ENCODE measurements at places on chromosomes 5 and 9.
A peak's percentile ranks its signal among the peaks of the same experiment; 100 is the strongest.

GRCh38 chr5:121949885-121950284 lies 11.9 kb upstream of the SRFBP1 start:
- DNase-seq = peak; percentile 2

- no peak for DNase-seq
These were observed 36.8 kb upstream of the TEX48 start for GRCh38 chr9:114718801-114719221.

DNA sequence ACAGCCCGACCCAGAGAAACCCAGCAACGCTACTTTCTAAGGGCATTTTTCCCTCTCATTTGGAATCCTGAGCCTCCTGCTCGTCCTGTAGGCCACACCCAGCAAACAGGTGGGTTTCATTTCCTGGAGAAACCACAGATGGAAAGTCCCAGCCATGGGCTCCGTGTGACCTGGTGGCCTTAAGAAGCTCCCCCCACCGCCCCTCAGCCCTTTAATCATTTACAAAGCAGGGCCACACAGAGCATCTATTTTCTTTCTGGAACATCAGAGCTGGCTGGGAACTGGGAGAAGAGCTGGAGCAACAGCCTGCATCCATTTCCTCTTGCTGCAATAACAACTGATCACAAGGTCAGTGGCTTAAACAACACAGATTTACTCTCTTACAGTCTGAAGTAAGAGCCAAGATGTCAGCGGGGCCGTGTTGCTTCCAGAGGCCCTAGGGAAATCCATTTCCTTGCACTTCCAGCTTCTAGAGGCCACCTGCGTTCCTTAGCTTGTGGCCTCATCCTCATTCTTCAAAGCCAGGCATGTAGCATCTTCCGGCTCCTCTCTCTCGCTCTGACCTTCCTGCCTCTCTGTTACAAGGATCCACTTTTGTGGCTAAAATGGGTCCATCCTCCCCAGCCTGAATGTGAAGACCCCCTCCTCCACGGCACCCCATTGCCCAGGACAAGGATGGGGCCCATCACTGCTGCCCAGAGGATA lies 40.5 kb downstream of the C9orf50 start:
- DNase-seq = no peak

DNA sequence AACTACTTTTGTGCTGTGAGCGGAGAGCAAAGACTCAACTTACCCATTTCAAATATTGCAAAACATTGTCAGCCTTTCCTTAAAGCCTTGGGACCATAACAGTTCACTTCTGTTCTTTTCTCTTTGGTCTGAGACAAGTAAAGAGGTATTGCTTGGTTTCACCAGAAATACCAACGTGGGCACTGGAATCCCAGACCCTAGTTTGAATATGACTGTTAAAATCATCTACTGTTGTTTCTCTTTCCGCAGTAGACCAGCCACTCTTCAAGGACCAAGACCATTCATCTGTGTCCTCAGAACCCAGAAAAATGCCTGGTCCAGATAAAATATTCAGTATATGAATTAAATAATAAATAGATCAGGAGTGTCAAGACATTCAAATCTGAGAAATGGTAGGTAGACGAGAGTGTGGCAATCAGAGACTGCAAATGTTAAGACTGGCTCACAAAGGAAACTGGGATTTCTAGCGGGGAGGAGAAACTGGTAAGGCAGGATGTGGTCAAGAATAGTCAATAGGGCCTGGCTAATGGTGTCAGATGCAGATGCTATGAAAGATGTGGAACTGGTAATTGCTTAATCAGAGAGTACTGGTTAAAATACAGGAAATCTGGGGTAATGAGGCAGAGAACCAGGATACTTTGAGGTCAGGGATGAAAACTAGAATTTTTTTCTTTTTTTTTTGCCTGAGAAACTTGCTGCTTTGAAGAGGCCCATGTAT lies 82.1 kb upstream of the IL33 start:
- DNase-seq = no peak

- no peak for DNase-seq
These were observed 507.7 kb downstream of the CCDC171 start for GRCh38 chr9:16060436-16061129.

DNA sequence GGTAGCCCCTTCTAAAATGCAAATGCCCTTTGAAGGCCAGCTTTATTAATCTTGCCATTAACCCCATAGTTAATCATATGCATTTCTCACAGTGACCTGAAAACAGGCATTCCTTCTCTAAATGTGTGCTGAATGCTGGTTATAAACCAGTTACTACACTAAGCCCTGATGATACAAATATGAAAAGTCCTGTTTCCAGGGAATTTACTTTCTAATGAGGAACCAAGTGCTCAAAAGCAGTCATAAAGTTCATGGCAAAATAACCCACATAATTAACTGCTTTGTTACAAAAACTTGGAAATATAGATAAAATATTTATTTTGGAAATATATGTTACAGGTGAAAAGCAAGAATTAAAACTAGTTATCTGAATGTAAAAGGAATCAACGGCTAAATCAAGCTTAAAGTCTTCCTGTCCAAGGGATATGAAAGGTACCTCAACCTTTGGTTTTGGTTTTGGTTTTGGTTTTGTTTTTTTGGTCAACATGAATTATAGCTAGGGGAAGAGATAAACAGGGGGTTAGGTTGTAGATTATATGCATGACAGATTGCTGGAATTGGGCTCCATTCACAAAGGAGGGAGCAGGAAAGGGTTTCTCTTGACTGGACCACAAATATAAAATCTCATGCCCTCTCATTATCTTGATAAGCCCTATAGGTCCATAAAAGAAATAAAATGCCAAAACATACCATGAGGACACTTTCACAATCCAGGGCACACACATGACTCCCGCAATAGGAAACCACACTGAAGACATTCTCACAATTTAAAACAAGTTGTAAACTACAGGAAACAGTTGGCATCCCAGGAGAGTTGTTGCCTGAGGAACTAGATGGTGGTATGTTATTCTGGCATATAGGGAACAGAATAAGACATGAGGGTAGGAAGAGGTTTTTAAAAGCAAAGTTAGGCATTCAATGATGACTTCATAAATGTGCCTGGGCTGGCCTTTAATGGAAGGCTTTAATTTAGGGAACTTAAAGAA lies 46.7 kb upstream of the MACIR start:
- peak; percentile 74 for DNase-seq

GRCh38 chr9:35842020-35842745 lies 13.2 kb downstream of the TMEM8B start:
- no peak for DNase-seq

- DNase-seq = peak; percentile 88
These were observed 15.6 kb downstream of the SPARC start for GRCh38 chr5:151670953-151671636.

- DNase-seq = no peak
These were observed 291.7 kb downstream of the TRPM3 start for GRCh38 chr9:70829591-70830265.

GRCh38 chr9:13970018-13970417 lies 343.9 kb downstream of the NFIB start:
- no peak for DNase-seq

GRCh38 chr9:100577776-100578448 lies at the start of gene CAVIN4:
TSS of gene CAVIN4 (plus strand) at chr9:100578079. CDS start at chr9:100578144, 65 bp downstream.
- no peak for DNase-seq

DNA sequence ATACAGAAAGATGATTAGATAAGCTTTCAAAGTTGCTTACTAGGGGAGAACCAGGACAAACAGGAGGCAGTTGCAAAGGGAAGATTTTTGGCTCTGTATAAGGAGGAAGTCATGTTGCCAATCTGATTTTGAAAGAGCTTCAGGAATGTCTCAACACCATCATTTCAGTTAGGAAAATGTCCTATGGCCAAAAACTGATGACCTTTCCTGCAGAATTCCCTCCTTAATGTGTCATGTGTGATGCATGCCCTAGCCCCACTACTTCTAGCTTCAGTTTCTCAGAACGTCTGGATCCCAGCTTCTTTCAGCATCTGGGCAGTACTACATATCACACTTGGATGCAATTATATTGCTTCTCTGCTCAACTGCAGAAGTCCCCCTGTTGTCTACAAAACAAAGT lies 211.5 kb upstream of the NREP start:
- DNase-seq = no peak

DNA sequence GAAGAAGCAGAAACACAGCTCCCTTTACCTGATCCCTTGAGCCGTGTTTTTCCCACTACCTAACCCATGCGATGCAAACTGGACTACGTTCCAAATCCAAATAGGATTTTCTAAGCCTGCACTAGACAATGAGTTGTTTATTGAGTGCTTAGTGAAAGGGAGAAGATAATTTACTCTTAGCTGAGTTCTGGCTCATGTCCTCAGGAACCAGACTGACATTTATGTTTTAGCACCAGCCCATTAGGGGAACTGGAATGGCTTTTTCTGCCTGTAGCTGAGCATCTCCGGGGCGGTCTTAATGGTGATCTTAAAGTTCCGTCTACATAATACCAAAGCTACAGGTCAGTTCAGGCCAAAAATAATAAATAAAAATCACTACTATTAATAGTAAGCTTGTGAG lies 81.5 kb downstream of the SH3TC2 start:
- DNase-seq = no peak

DNA sequence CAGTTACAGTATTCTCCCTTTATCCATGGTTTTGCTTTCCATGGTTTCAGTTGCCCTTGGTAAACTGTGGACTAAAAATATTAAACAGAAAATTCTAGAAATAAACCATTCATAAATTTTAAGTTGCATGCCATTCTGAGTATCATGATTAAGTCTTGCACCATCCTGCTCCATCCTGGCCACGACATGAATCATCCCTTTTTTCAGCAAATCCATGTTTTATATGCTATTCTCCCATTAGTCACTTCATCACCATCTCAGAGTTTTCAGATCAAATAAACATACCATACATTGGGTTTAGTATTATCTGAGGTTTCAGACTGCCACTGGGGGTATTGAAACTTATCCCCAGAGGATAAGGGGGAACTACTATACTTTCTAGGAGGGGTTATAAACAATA lies 234.4 kb upstream of the ATP10B start:
- DNase-seq = no peak

- no peak for DNase-seq
These were observed 18.5 kb upstream of the SLC12A7 start for GRCh38 chr5:1130218-1130946.

DNA sequence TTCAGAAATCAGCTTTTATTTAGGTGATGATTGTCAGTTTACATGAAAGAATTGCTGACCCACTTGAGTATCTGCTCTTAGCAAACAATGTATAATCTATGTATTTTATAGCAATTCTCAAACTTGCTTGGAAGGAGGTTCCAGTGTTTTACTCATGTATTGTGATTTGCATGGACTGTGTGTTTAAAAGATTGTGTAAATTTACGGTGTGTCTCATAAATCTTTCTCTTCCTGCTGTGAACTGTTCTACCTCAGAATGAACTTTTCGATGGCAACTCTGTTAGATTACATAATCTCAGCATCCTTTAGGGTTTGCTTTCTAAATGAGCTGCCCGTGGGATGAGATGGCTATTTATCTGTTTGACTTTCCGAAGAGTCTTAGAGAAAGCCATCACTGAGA lies 122.5 kb downstream of the MEF2C start:
- DNase-seq = no peak

DNA sequence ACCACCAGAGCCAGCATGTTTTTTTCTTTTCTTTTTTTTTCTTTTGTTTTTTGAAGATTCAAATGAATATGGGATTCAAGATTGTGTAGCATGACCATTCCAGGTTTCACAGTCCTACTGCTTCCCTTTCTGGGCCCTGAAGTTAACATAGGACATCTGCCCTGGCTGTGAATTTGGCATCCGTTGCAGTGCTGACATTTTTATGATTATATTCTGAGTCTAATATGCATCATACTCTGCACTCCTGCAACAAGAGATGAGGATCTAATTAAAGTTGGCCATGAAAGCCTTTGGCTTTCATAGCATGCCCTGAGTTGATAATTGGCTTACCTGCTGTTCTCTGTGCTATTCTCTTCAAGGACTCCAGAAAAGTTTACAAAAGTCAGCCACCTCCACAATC lies 29.8 kb downstream of the C5orf22 start:
- DNase-seq = no peak

- no peak for DNase-seq
These were observed 64.5 kb downstream of the LNPEP start for GRCh38 chr5:97000391-97000790.

DNA sequence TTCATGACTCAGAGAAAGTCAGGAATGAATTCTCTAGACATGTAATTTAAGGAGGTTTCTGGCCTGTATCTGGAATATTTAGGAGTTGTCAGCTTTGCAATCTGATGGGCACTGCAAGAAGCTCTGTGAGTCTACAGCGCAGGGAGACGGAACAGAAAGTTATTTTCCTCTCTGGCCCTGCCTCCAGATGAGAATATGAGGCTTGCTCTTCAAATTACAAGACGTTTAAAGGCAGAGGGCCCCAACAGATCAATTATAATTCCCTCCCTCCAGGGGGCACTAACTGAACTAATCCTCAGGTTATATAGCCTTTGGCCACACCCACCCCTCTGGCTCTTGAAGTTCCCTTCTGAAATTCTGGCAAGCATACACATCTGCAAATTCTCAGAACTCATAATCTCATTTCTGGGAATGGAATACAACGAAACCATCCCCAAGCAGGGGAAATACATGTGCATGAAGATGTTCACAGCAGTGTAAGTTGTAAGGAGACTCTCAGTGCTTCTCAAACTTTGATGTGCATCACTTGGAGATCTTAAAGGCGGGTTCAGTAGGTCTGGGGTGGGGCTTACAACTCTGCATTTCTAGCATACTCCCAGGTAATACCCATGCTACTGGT lies 307.6 kb downstream of the CWC27 start:
- no peak for DNase-seq

DNA sequence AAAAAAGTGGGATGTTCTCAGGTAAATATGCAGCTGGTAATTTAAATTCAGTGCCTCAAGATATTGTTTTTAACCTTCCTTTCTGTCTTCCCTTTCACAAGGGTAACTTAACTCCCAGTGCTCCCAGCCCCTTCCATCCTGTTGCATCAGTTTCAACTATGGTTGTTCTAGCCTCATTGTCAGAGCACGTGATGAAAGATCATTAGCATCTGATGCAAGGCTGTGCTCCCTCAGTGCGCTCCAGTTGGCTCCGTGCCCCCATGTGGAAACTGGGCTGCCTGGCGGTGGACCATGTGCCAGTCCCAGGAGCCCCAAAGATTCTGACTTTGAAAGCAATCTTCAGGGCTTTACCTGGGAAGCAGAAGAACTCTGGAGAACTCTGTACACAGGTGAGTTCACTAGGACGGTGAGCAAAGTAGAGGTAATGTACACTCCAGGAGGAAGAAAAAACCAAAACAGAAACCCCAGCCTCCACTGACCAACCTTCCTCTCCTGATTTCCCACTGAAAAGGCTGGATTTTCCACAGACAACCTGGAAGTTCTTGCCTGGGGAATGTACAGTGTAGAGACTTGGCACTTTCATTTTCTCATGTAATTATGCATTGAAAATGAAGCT lies 96.9 kb downstream of the SLC1A3 start:
- DNase-seq = no peak

GRCh38 chr9:76876098-76876497 lies 29.8 kb downstream of the PRUNE2 start:
- DNase-seq = no peak
